ENCODE measurements at places on chromosomes 13 and 19.

- DNase-seq, result peak; percentile 13
Observed at GRCh38 chr13:91313103-91313502, 34.4 kb upstream of the MIR17HG start.

GRCh38 chr13:66967811-66968597 lies 262.1 kb downstream of the PCDH9 start:
- DNase-seq, result no peak

GRCh38 chr19:8307400-8307964 lies 676 bp downstream of the CD320 start:
- no peak for DNase-seq

DNA sequence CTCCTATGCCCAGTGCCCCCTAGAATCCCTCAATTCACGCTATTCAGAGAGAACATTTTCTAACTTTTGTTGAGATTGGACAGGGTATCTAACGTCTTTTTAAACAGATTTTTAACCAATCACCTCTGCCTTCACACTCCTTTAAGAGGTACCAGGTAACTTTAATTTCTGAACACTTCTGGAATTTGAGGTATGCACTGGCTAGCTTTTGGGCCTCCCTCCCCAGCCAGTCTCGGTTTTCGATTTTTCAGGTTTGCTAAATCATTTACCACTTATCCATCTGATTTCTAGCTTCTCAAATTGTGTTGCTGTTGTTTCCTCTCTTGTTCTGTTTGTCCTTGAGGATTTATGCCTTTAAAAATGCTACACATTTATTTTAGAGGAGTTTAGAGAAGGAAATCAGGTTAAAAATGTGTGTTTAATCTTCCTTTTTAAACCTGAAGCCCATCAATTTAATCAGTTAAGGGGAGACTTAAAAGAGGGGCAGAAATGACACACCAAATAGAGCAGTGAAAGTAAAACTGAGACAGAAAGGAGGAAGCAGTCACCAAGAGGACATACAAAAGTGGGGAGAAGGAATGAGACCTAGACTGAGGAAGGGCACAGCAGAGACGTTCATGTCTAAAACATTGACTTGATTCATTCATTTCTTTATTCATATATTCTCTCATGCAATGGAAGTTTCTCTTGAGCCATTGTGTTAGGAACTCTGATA lies 139.6 kb upstream of the HTR2A start:
- DNase-seq, result no peak

- DNase-seq, result peak; percentile 74
Observed at GRCh38 chr13:105773863-105774538, 761.5 kb downstream of the EFNB2 start.

Data from fibroblast of skin of right biceps (primary cell).